ENCODE measurements at places on chromosomes 11 and 22.

DNA sequence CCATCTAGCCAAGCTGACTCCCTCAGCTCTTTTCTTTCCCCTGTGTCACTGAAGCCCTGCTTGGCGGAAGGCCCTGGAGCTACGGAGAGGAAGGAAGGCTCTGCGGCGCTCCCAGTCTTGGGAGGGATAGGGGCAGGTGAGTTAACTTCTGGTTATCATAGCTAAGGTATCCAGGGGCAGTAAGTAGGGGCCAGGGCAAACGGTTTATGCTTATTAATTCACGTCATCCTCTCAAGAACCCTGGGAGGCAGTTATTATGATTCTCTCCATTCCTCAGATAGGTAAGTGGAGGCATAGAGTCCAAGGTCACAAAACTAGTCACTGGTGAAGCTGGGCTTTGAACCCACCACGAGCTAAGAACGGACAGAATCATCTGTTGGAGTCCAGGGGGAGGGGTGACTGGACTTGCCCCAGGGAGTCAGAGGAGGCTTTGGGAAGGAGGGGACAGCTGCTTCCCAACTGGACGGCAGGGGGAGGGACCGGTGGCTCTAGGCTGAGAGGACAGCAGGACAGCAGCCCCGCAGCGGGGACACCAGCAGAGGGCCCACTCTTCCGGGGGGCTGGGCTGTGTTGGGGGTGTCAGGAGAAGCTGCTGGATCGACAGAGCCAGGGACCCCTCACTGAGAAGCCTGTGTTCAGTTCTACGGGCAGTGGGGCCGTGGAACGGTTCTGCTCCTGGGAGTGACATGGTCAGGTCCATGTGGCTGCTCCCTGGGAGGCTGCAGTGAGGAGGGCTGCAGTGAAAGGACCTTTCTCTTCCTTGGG lies 3.5 kb downstream of the BAIAP2L2 start:
- DNase-seq, result no peak

DNA sequence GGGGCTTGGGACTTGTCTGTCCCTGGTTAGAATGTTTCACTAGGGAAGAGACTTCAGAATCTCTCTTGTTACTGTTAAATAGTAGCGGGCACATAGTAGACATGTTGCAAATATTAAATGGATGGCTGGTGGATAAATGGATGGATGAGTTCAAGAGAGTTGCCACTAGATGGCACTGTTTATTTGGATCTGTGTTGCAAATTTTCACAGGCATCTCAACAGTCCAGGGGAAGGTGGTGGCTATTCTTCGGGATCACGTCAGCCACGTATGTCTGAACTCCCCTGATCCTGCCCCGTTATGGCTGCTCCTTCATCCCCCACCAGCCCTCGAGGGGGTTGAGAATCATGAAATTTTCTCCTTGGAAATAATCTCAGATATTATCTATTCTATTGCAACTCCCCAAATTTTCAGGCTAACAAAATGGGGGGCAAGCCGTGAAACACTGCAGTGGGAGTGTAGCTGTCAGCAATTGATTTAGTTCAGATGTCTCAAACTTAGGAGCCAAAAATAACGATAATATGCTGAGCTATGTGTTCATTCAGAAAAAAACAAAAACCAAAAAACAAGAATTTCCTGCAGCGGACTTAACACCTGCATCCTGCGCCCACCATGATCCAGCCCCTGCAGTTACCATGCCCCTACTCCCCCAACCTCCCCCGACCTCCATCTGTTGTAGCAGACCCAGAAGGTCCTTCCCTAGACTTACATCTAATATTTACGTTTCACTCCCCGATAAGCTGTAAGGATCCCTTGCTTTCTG lies 29.1 kb upstream of the BIRC3 start:
- DNase-seq, result peak; percentile 88

- DNase-seq, result peak; percentile 29
Observed at GRCh38 chr11:57278721-57279095, 41.7 kb upstream of the APLNR start.

DNA sequence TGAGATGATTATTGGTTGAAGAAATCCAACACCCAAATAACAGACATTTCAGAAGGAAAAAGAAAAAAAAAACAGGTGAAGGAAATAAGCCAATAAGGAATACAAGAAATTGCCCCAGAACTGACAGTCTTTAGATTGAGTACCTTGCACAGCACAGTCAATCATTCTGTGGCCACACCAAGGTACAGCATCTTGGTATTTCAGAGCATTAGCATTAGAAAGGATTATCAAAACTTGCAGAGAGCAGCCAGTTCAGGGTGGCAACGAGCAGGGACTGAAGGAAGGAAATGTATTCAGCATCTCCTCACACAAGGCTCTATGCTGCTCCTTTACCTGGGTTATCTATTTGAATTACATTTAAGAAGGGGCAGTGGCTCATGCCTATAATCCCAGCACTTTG lies 2.1 kb downstream of the ADA2 start:
- peak; percentile 86 for DNase-seq

- no peak for DNase-seq
Observed at GRCh38 chr11:17066691-17067090, 10.8 kb downstream of the RPS13 start.

DNA sequence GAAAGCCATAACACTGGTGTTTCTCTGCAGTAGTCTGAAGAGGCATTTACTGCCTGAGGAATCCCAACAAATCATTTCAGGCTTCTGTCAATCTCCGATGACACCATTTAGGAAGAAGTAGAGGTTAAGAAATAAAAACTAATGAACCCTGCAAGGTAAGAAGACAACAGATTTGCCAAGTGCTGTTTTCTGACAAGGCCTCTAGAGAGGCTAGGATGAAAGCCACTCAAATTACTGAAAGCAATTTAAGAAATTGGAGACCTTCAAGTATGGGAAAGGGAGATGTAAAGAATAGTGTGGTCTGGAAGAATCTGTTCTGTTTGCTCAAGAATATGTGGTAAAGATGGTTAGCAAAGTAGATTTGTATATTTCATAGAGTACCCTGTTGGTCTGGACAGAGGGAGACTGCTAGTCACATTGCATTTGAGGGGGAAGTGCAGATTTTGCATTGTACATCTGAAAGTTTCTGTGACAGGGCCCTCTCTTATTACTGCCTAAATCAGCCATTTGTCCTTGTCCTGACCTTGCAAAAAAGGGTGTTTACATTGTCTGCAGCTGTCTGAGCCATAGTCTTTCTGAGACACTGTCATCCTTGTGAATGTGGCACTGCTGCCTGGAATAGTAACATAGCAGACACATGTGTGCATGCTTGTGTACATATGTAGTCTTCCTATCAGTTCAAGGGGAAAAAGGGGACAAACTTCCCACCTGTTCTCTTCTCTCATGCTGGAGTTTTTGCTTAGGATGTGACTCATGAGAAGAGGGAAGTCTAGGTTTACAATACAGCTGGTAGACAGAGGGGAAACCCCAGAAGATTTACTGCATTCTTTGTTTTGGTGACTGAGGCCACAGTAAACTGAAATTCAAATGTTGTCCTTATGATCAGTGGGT lies 640.2 kb upstream of the KIRREL3 start:
- no peak for DNase-seq

GRCh38 chr11:10533323-10533722 lies 7.7 kb downstream of the RNF141 start:
- no peak for DNase-seq

DNA sequence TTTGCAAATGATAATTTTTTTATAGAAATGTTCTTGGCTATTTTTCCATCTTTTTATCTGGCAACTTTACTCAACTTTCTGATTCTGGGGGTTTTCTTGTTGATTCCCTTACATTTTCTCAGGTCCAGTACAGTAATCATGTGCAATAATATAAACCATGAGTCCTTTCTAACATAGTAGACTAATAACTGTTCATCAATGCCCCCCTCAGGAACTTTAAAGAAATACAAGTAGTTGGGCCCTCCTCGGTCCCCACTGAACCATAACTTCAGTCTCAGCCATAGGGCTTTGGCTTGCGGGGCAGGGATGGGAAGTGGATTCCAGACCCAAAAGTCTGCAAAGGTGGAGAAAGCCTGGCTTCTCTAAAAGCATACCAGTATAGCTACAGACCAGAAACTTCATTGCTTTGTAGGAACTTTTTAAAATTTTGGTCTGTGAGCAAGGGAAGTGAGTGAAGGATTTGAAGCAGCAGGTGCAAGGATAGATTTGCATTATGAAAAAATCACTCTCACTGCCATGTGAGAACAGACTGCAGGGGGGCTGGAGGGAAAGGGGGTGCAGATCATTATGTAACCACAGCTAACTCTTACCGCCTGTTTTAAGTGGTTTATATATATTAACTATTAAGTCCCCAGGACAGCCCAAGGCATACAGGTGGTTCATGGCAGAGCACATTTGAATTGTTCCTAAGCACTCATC lies 10.4 kb upstream of the TUB start:
- peak; percentile 60 for DNase-seq

DNA sequence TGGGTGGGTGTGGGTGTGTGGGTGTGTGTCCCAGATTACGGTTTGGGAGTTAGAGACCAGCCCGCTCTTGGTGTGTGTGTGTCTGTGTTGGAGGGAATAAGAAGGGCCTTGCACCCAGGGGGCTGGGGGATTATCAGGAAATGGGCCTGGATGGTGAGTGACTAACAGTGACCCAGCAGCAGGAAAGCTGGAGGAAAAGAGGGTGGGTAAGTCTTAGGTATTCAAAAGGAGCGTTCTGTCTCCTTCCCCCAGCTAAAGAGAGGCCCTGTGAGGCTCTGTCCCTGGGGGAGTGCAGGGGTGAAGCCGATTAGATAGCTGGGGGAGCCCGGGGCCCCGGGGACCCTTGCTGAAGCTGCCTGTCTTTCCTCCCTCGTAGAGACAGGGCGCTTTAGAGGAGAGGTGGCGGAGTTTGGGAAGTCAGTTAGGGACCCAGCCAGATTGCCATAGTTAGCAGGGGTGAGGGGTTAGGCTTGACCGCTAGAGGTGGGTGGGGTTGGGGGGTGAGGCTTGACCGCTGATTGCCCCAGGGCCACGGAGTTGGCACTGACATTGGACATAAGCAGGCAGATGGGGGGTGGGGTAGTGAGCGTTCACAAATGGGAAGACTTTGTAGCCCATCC lies 1.5 kb downstream of the OAF start:
- peak; percentile 36 for DNase-seq

GRCh38 chr22:25545672-25546071 lies 18.8 kb upstream of the GRK3 start:
- DNase-seq, result no peak

DNA sequence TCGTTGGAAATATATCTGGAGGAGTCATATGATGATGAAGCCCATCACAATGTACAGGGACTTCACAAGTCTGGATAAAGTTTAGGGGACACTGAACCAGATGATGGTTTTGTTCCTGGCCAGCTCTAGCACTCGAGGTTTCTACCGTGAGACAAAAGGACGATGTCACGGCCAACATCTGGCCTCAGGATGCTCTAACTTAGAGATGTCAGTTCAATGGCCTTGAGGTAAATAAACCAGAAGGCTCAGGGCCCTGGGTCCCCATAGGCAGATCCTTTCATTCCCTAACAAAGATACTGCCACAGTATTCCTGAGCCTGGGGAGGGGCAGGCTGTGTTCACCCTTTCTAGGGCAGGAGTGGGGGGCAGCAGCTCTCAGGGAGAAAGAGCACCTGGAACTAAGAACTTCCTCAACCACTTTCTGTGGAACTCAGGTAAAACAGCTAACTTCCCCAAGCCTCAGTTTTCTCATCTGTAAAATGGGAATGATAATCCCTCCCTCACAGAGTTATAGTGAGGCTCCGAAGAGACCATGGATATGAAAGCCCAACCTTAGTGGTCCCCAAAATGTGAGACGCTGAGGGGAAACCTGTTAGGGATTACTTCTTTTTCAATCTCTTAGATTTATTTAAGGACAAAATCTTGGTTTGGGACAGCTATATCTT lies 18.3 kb downstream of the MS4A10 start:
- DNase-seq, result peak; percentile 6

GRCh38 chr11:47967577-47968525 lies 12.5 kb upstream of the PTPRJ start:
- DNase-seq, result no peak

DNA sequence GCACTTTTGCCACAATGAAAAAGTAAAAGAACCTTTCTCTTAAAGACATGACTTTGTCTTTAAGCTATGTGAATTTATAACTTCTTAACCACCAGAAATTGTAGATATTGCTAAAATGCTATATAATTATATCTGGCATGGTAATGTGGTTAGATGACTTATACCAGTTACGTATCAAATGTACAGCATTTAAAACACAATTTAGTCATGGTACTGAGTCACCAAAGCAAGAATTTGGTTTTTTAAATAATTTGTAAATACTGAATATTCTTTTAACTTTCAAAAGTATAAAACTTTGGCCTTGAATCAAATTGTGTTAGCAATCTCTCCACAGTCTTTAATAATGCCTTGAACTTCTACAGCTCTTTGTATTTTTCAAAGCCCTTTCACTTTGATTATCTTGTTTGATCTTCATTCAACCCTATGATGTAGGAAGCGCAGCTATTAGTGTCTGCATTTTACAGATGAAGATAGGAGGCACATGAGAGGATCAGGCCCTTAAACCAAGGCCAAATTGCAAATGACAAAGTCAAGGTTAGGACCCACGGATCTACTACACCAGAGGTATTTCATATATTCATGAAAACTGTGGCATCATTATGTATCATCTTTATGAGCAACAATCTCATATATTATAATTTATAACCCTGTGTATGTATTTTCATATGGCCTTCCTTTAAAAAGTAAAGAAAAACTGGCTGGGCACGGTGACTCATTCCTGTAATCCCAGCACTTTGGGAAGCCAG lies 4.4 kb upstream of the SYTL2 start:
- DNase-seq, result no peak

DNA sequence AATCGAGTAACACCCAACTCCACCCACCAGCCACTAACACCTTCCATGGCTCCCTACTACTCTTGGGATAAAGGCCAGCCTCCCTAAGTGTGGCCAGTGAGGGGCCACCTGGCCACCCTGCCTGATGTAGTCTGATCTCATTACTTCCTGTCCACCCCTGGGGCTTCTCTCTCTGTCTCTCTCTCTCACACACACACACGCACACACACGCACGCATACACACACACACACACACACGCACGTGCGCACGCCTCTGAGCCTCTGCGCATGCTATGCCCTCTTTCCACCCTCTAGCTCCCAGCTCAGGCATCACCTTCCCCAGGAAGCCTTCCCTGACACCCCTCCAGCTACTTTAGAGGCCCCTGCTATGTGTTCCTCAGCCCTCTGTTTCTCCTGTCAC lies 3.9 kb downstream of the MFNG start:
- no peak for DNase-seq

DNA sequence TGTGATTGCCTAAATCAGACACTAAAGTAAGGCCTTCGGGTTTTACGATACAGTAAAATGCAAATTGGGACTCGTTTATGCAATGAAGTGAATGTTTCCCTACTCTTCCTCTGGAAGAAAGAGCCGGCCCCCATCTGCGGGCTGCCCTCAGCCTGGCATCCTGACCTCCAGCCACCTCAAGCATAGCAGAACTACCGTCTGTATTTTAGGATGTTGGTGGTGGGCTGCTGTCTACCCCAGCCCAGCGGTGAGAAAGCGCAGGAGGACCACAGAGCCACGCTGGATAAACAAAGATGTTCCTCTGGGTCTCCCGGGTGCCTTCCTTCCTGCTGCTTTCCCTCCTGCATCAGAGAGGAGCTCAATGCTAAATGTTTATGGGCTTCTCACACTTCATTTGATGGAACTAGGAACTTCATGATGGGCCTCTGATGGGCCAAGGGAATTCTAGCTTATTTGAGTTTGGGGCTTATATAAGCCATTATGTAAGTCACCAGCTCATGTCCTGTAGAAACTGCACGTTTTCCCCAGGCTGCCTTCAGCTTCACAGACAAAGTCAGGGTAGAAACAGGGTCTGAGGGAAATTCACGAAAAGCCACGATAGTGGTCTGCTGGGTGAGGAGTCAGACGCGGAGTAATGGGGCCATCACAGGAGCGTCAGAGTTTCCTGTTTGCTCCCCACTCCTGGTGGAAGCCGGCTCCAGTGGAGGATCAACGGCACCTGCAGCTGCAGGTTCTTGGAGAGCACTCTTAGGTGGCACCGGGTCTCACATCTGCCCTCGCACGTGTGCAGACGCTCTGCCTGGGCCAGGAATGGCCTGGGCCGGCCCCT lies 287.4 kb downstream of the BRD1 start:
- no peak for DNase-seq

All from GM23338 (cell line).